ENCODE measurements at places on chromosomes 3 and 15.

DNA sequence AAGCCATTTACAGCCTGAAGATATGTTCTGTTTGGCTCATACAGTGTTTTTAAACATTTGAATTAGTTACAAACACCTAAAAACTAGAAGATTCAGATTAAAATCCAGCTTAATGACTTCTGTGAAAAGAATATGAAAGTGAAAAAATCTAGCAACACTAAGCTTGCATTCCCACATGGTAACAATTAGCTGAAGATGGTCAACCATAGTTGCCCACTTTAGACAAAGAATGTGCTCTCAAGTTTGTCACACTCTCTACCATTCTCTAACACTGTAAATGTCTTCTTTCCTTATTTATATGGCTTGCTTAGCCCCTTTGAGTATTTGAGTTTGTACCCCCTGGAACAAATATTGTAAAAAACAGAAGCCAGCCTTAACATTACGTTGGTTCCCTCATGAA is 32.7 kb downstream of the HDGFL3 start:
- no peak for DNase-seq

GRCh38 chr15:39397883-39398282 is 183.0 kb upstream of the THBS1 start:
- DNase-seq, result no peak

GRCh38 chr15:95287720-95288103 is 1042.8 kb upstream of the NR2F2 start:
- DNase-seq, result no peak

GRCh38 chr3:76134166-76134565 is 348.8 kb upstream of the ZNF717 start:
- no peak for DNase-seq

DNA sequence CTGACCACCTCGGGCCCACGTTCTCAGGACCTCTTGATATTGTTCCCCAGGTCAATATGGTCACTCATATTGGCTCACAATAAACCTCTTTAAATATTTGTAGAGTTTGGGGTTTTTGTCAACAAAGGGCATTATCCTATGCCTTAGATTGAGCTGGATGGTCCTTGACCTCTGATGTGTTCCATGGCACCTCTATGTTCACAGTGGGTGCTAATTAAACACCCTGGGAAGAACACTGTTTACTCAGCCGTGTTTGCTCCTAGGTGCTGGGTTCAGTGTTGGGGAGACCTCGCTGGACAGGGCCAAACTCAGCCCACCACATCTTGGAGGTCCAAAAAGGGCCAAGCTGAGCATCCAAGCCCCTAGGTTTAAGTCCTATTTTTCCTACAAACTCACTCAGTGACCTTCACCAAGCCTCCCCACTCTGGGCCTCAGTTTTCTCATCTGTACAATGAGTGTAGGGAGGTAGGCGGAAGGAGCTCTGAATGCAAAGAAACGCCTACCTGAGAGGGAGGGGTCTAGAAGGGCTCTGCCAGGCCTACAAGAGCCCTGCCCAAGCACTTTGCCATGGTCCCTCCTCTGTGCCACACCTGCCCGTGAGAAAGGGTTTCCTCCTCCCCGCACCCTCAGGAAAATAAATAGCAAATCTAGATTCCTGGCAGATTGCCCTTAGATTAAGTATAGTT is 7.2 kb downstream of the FAM174B start:
- DNase-seq, result no peak

Measured in stimulated activated CD4-positive, alpha-beta T cell treated with anti-CD3 and anti-CD28 coated beads, Interleukin-1b, Interleukin-23, amount 100 ng/mL, for 1 hour (primary cell).